ENCODE measurements at places on chromosomes 3 and 15.

DNA sequence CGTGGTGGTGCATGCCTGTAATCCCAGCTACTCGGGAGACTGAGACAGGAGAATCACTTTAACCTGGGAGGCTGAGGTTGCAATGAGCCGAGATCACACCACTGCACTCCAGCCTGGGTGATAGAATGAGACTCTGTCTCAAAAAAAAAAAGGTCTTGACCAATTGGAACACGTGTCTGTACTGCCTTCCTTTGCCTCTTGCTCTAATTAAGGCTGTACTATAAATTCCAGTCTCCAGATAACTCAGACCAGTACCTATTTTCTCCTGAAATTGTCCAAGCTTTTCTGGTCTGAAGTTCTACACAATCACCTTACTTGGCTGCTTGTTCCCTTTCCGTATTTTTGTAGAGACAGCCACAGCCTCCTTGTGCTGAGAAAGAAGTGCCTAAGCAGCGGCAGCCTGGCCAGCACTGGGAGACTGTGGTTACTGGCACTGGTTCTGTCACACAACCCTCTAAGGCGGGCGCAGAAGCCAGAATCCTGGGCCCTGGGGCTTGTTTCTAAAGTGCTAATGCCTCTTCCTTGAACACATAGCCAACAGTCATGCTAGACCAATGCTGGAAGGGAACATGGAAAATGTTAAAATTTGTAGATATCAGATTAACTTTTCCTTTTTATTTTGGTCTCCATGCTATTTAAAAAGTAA, 6.2 kb upstream of the CEP70 start:
- DNase-seq = no peak

- DNase-seq = no peak
Observed at GRCh38 chr3:40714771-40715345, 190.1 kb downstream of the ZNF621 start.

GRCh38 chr3:16663854-16664712, 58.9 kb upstream of the DAZL start:
- DNase-seq = no peak

DNA sequence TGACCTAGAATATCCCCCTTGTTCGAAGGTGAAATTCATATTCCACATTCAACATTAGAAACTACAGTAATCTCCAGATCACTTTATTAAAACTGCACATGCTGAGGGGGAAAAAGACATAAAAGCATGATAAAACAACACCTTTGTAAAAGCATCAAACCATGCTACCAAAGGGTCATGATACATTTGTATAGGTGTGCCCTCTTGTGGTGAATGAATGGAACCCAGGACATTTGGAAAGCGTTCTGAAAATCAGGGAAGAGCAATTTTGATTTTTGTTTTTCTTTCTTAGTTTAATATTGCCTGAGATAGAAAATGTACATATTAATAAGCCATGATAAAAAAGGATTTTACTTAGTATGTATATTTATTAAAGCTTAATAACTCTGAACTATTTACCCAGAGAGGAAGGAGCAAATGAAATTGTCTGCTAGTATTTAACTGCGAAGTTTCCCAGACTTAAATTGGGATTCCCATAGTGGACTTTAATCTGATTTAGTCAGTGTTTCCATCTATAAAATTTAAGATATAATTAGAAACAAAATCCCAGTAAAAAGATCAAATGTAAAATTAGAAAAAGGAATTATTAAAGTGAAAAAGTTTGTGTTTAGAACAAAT, 105.8 kb upstream of the ARL6 start:
- peak; percentile 0 for DNase-seq

DNA sequence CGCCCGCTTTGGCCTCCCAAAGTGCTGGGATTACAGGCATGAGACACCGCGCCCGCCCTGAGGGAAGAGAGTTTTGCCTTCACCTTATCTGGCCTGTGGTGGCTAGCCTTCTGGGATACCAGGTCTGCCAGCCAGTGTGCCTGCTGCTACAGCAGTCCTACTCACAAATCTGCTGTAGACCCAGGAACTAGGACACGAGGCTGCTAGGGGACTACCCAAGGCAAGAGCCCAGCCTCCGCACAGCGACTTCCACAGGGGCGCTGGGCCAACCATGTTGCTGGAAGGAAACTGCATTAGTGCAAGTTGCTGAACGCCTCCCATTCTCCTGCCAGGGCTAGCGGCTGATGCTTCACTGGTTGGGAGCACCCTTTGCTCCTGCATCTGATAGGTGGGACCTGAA, 53.7 kb downstream of the DHX30 start:
- DNase-seq = no peak

GRCh38 chr3:64928683-64929082, 240.9 kb upstream of the ADAMTS9 start:
- no peak for DNase-seq

DNA sequence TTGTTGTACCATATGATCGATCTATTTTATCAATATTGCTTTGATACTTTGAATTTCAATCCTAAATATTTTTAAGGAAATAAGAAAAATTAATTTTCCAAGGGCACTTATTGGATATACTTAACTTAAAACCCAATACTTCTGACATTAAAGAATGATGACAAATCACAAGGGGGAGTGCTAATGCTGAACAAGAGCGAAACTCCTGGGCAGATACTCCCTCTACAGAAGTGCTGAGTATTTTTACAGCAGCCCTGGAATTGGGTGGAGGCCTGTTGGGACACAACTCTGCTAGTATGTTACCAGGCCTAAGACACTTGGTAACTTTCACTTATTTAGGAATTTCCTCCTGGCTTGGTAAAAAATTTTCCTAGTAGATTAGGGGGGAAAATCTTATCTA, 46.2 kb downstream of the DENND6A start:
- DNase-seq = no peak

- no peak for DNase-seq
Observed at GRCh38 chr15:77476995-77477394, 56.3 kb downstream of the HMG20A start.

- DNase-seq = no peak
Observed at GRCh38 chr15:51505251-51505650, 117.3 kb downstream of the DMXL2 start.

- DNase-seq = no peak
Observed at GRCh38 chr15:66138096-66138783, 115.3 kb downstream of the MEGF11 start.

DNA sequence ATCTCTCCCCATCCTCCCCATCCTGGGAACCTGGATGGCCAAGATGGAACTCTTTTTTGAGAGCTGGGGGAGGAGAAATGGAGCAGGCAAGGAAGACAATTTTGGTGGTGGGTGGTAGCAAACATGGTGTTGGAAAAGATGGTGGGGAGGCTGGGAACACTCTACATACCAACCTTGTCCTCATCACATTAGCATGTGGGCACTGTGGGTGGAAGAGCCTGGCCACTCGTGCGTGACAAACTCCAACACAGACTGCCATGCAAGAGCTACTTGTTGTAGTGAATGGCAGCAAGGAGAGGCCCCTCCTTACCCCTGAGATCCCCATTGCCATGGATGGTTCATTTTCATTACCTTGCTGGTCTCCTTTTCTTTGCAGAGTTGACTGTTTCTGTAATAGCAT, 262.6 kb downstream of the RPLP1 start:
- DNase-seq = no peak

DNA sequence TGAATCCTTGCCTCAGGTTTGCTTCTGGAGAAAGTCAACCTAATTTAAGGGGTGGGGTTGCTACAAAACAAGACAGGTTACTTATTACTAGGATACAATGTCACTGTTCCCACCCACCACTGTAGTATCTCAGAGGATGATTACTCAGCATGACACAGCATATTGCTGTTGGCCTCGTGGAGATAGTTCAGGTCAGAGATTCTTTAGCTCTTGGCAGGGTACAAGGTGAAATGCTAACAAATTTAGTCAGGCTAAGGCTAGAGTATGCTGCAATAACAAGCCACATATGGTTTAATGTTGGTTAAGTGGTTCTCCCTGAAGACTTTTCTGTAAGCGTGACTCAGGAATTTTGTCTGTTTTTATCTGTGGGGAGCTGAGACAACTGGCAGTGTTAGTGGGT, 161.8 kb downstream of the EDEM1 start:
- DNase-seq = no peak

- no peak for DNase-seq
Observed at GRCh38 chr15:58548308-58549012, 116.7 kb downstream of the LIPC start.

All from hematopoietic multipotent progenitor cell (in vitro differentiated cells).